ENCODE measurements at places on chromosomes 16 and 17.

DNA sequence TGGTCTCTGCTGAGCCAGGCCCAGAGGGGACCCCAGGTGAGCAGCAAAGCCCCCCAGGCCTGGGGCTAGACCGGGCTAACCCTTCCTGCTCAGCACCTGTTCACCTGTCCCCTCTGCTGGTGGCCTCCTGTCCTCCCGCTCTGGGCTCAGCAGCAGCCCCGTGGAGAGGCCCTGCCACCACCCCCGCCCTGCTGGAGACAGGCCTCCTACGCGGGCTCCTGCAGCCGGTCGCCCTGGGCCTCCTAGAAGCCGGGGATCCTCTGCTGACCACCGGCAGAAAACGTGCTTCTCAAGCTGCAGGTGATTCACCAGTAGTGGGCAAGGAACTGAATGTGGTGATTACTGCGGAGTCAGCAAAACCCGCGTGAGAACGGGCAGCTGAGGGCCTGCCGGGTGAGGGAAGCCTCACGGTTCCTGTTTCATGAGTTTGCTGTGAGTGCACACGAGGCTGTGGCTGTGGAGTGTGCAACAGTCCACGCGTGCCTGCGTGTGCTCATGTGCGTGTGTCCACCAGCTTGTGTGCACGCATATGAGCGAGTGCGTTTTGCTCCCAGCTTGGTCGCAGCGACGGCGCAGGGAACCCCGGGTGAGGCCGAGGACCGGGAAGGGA, 792 bp downstream of the SECTM1 start:
- DNase-seq: peak; percentile 73

GRCh38 chr16:50448522-50448921, 79.7 kb upstream of the BRD7 start:
- DNase-seq: no peak

- no peak for DNase-seq
Observed at GRCh38 chr16:74898659-74899058, 86.3 kb downstream of the WDR59 start.

GRCh38 chr16:23836078-23836403, 258 bp downstream of the PRKCB start:
- no peak for DNase-seq

DNA sequence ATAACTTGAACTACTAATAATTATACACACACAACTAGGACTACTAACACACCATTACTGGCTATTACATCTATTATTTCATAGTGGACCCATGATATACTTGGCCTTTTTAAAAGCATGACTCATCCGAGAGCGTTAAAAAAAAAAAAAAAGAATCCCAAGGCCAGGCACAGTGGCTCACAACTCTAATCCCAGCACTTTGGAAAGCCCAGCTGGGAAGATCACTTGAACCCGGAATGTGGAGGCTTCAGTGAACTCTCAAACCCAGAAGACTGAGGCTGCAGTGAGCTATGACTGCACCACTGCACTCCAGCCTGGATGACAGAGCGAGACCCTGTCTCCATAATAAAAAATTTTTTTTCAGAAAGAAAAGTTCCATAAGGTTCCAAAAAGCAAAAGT, 3.1 kb downstream of the GLG1 start:
- no peak for DNase-seq

DNA sequence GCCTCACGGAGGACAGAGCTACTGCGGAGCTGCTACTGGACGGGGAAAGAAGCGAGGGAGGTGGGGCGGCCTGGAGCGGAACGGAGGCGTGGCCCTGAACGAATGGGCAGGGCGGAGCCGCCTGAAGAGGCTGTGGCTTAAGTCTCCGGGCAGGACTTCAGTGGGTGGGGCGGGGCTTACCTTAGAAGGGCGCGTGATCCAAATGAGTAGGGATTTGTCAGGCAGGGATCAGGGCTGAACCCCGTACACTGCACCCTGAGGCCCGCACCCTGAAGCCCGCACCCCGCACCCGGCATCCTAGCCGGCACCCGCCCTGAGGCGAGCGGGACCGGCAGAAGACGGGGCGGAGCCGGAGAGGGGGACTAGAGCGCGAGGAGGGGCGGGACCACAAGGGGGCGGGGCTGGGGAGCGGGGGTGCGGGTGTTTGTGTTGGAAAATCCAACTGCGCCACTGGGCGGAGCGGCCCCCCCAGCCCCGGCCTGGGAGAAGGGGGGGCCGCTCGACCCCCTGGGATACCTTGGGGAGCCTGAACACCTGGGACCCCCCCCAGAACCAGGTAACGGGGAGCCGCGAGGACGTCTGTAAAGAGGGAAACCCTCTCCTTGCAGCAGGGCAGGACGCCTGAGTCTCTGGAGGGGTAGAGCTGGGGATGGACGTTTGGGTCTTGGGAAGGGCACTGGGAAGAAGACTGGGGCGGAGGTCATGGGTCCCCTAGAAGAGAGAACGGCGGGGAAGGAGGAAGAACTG, at the start of gene KDM6B:
KDM6B (plus strand) TSS at position 423 of the 747 bp plus-strand sequence. CDS start 11,338 bp downstream, outside the sequence.
- peak; percentile 96 for DNase-seq

Measured in right atrium auricular region (tissue), 2 donors.